ENCODE measurements at places on chromosomes 3 and 15.

DNA sequence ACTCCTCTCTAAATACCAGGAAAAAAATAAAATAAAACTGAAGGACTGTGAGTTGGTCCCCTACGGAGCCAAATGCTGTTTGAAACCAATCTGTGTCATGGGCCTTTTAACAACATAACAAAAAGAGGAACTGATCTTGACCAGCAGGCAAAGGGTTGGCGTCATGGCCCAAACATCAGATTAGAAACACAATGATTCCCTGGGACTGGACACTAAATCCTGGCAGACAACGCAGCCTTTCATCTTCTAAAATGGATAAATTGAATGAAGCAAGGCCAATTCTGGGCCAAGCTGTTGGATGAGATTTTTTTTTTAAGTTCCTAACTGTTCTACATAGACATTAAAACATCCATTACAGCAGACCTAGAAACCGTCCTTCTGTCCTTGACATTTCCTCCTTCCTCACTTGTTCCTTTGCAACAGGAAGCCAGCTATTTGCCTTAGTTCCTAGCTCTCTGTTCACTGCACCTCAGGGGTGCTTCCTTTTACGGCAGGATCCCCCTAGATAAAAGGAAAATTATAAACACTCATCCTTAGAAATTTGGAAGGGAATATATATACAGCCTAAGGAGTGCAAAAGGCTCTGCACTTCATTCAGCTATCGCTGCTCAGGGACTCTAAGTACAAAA lies 21.6 kb upstream of the TAFA4 start:
- no peak for DNase-seq

DNA sequence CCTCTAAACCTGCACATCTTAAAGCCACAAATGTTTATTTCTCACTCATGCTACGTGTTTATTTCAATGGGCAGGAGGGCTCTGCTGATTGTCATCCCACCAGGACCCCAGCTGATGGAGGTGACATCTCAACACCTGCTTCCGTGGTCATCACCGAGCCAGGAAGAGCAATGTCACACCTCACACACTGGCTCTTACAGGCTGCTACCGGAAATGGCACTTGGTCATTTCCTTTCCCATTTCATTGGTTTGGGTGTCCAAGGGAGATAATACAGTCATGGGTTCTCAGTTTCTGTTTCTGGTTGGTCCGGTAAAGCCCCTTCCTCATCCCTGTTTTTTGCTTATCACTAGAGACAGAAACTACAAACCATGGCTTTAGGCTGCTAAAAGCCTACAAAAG lies 41.9 kb downstream of the ABHD2 start:
- DNase-seq: no peak

GRCh38 chr3:132721479-132722164 lies 587 bp downstream of the NPHP3 start:
- no peak for DNase-seq

- DNase-seq: no peak
Observed at GRCh38 chr15:57505949-57506391, 85.7 kb upstream of the MYZAP start.
